ENCODE measurements at places on chromosomes 13 and 19. TPM values are rescaled to one million over a fixed set of nuclear protein-coding genes. Genes with fewer than 3 reads are reported as not detected.

Gene SPIB
- not detected for total RNA-seq

Gene PLK5
- total RNA-seq = not detected

Gene MYH14
- total RNA-seq = 0.60 TPM

Gene RFX1
- total RNA-seq = 7.8 TPM

Gene SERPINE3
- not detected for total RNA-seq

Gene BEST2
- not detected for total RNA-seq

Gene CLDN10
- total RNA-seq = not detected

Gene FLT3
- total RNA-seq = 0.65 TPM

Gene SEMA6B
- 19.4 TPM for total RNA-seq

Gene ATP4B
- not detected for total RNA-seq

Gene FCER2
- 0.71 TPM for total RNA-seq

Gene NLRP7
- total RNA-seq = not detected

Gene MAG
- total RNA-seq = not detected

Gene CCDC70
- not detected for total RNA-seq

Gene MCEMP1
- 3.0 TPM for total RNA-seq

Gene TSHZ3
- 32.1 TPM for total RNA-seq

Gene ETV2
- total RNA-seq = 0.81 TPM

Gene LILRA1
- total RNA-seq = 1.8 TPM

Gene CALR3
- not detected for total RNA-seq

Gene GGACT
- 5.0 TPM for total RNA-seq

Gene CKM
- total RNA-seq = 0.14 TPM

Gene ZNF14
- 5.0 TPM for total RNA-seq

Gene INSR
- 63.0 TPM for total RNA-seq

Gene PALM3
- not detected for total RNA-seq

Gene NCAN
- not detected for total RNA-seq

Gene PGLYRP2
- not detected for total RNA-seq

Gene RNF17
- 0.14 TPM for total RNA-seq

Gene SIN3B
- 34.6 TPM for total RNA-seq

Gene SIGLEC6
- 0.86 TPM for total RNA-seq

Gene PSG3
- not detected for total RNA-seq
